ENCODE measurements at places on chromosomes 2 and 18.

DNA sequence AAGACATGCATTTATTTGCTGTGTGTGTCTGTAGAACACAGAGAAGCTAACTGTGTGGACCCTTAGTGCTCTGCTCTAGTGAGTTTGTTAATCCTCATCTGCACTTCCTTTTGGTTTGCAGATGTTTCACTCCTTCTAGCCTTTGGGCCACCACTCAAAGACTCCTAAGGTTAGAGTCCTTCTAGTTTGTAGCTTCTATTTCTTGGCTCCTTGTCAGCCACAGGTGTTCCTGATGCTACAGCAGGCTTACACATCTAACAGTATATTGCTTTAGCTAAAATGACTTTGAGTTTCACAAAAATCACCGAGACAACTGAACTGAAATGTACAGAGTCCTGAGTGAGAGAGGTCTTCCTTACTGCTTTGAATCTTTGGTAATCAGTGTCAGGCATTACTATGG, 551.4 kb downstream of the NRXN1 start:
- no peak for DNase-seq

DNA sequence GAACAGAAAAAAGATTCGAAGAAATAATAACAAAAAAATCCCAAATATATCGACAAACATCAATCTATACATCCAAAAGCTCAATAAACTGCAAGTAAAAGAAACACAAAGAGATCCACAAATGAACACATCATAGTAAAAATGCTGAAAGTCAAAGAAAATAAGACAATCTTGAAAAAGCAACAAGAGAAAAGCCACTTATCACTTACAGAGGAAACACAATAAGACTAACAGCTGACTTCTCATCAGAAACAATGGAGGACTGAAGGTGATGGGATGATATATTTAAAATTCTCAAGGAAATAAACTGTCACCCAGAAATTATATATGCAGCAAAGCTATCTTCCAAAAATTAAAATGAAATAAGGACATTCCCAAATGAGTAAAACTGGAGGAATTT, 140.3 kb downstream of the NDUFA10 start:
- DNase-seq: no peak

- no peak for DNase-seq
These were observed 103.4 kb upstream of the MYCN start for GRCh38 chr2:15836689-15837610.

- DNase-seq: no peak
These were observed 57.7 kb downstream of the THADA start for GRCh38 chr2:43538034-43538670.
